CD4-positive, alpha-beta memory T cell (primary cell): ENCODE measurements at places on chromosomes 7 and 10. TPM values are rescaled to one million over a fixed set of nuclear protein-coding genes. Genes with fewer than 3 reads are reported as not detected.
A peak's percentile ranks its signal among the peaks of the same experiment; 100 is the strongest.

SMKR1 gene
- 2.4 TPM for polyA plus RNA-seq

POM121 gene
- 2.8 TPM for polyA plus RNA-seq

OGDHL gene
- polyA plus RNA-seq, result not detected

PCLO gene
- polyA plus RNA-seq, result not detected

FAM221A gene
- 4.2 TPM for polyA plus RNA-seq

BRAT1 gene
- polyA plus RNA-seq, result 42.4 TPM

TMEM176A gene
- polyA plus RNA-seq, result 0.26 TPM

GPR26 gene
- polyA plus RNA-seq, result not detected

PPP1R17 gene
- polyA plus RNA-seq, result not detected

DNA sequence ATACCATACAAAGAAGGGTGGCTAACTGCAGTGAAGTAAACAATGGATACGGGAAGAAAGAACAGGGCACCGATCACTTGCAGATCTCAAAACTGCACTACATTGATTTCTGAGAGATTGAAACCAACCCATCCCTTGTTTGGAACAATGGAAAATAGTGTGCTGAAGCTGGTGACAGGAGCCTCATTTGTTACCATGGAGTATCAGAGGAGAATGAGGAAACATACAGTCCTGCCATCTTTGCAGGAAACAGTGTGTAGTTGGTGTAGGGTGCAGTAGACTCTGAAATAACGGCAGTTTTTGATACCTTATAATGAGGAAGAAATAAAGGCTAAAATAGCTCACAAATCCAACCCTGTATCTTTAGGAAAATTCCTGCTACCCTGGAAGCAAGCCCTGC lies 118.5 kb downstream of the ARHGAP21 start:
- no peak for DNase-seq

GRCh38 chr10:70974351-70974901 lies 86.1 kb upstream of the PCBD1 start:
- no peak for DNase-seq

GRCh38 chr7:3951316-3952055 lies 650.4 kb downstream of the SDK1 start:
- DNase-seq, result no peak

- no peak for DNase-seq
Observed at GRCh38 chr7:108136191-108136688, 6.1 kb upstream of the LAMB4 start.

DNA sequence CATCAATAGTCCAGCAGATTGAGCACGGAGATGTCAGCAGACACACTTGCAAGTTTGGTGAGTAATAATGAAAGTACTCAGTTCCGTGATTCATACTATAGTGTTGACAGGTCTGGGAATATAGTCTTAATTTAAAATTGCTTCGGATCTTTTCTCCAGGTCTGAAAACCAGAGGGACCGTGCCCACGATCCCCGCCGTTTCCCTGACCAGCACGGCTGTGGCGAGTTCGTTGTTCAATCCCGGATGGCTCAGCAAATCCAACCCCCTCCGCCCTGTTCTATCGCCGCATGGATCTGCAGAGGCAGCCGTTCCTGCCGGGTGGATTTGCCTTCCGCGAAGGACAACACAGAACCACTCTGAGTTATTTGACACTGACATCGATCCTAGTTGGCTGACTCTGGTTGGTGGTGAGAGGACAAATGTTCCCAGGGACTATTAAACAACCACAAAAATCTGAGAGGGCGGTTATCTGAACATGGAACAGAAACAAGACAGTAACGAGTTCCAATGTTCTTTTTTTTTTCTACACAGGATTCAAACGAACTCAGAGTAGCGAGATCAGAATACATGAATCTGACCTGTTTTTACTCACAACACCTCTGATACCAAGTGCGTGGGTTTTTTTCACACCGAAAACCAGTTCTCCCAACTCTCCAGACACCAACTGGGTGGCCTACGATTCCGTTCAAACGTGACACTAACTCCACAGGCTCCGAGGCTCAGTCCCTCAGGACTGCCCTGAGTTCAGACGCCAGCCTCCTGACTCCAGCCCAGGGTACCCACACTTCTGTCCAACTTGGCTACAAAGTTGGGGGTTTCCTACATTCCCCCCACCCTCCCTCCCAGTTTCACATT lies 52.7 kb downstream of the RBM17 start:
- DNase-seq, result peak; percentile 23

DNA sequence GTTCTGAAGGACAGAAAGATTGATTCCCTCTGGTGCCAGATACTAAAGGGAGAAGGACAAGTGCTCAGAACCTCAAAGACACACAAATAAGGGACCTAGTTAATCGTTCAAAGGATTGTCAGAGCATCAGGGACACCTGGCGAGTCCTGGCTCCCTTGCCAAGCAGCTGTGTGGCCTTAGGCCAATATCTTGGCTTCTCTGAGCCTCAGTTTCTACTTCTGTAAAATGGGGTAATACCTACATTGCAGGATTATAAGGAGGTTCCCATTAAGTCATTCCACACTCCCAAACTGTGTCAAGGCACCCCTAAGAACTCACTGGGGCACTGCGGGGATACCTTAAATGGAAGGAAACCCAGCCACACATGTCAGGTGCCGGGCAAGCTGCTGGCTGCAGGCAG lies 29.4 kb downstream of the DRGX start:
- no peak for DNase-seq

GRCh38 chr10:114336823-114337509 lies 67.3 kb downstream of the AFAP1L2 start:
- no peak for DNase-seq
